Activated CD4-positive, alpha-beta T cell treated with anti-CD3 and anti-CD28 coated beads, Interleukin-2, amount 10 ng/mL, durations not matched to agents 7 days and 5 days (primary cell): ENCODE measurements at places on chromosomes 4 and X.

GRCh38 chr4:24002330-24002966, 112.6 kb upstream of the PPARGC1A start:
- no peak for DNase-seq

- DNase-seq = no peak
These were observed 145.4 kb upstream of the CPEB2 start for GRCh38 chr4:14856934-14857235.

DNA sequence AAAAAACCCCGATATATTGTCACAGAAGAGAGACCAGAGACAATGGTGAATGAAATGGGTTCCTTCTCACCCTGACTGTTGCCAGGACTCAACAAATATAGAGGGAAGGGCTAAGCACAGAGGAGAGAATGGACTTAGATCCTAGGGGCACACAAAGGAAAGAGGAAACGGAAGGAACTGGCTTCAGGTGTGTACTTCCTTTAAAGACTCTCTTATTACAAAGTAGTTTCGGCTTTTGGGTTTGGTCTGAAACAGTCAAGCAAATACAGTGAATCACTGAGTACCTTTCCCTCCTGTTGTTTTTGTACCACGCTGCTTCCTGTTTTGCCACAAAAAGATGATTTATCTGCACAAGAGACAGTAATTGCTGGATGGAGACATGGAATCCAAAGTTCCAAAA, 46.1 kb upstream of the S100G start:
- no peak for DNase-seq

DNA sequence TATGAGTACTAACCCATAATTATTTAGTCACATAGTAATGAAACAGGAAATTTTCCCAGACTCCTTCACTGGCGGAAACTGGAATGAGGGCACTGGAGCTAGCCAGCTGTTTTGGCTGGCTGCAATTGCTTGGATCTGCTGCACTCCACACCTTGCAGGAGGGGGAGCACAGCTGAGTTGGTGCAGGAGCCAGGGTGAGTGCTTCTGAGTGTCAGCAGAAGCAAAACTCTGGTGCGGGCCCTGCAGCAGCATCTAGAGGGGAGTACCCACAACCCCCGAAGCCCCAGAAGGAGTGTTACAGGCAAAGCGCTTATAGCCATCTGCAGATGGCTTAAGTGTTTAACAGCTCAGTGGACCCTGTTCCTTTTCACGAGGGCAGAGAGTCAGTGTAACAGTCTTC, 96.1 kb downstream of the RPA4 start:
- no peak for DNase-seq

DNA sequence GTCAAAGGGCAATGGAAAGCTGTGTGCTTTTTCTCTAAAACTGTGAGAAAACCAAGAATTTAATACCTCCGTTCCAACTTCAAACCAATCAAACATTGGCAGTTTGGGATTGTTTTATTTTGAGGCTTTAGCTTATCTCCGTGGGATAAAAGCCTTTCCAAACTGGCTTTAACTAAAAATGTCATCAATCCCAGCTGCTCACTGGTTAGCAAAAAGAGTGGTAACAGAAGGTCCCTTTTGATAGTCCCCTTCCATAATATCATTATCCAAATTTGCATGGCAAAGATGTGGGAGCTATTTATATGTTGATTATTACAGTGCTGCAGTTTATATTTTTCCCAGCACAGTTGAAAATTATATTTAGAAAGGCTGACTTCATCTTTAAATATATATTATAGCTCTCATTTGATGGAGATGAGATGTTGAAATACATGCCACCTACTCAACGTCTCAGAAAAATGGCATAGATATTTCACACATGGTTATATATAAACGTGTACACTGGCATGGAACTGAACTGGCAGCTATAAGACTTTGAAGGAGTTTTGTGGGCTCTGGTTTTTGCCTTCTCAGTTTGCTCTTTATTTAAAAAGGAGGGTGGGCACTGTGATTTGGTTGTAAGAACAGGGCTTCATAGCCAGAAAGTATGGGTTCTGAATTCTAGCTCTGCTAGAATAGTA, 707.1 kb upstream of the SLIT2 start:
- no peak for DNase-seq

DNA sequence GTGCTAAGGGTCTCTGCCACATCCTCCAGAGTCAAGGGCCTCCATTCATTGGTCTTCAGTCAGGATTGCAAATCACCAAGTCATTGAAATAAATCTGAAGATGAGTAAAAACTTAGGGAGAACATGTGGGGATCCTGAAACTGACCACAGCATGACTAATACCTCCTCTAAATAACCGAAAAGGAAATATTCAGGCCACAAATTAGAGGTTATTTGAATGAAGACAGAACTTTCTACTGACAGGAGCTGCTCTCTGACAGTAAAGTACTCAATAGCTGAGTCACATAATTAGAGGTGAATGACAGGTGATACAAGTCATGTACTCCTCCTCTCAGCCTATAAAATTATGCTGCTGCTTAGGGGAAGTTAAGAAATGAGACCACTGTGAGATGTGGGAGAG, 240.2 kb upstream of the F9 start:
- DNase-seq = no peak

GRCh38 chrX:56313308-56313707, 81.2 kb downstream of the KLF8 start:
- DNase-seq = no peak

DNA sequence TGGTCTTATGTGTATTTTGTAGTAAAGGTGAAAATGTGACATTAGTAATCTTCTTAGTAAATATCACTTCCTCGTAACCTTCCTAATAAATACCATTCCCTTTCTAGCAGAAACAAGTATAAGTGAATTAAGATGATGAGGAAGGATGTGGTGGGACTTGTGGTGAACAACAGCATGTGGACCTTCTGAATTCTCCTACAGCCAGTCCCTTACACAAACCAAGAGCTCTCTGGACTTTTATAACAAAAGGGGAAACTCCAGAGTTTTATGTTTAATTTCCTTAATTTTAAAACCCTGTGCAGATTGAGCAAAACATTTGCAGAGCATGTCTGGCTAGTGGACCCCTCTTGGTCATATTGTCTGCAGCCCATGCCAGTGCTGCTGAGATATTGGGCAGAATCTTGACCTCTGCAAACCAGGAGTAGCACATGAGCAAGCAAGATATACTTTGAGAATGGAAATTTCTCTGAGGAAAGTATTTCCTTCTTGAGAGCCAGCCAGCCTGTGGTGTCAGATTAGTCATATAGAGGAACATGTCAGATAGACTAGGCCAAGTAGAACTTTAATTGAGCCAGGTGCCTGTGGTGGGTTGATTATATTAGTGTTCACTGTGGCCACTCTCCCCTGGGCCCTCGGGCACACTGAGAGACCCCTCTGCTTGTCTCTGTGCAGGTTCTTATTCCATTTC, 328.2 kb downstream of the DKK2 start:
- no peak for DNase-seq

GRCh38 chr4:104490770-104491480, 3.8 kb downstream of the CXXC4 start:
- DNase-seq = peak; percentile 18

DNA sequence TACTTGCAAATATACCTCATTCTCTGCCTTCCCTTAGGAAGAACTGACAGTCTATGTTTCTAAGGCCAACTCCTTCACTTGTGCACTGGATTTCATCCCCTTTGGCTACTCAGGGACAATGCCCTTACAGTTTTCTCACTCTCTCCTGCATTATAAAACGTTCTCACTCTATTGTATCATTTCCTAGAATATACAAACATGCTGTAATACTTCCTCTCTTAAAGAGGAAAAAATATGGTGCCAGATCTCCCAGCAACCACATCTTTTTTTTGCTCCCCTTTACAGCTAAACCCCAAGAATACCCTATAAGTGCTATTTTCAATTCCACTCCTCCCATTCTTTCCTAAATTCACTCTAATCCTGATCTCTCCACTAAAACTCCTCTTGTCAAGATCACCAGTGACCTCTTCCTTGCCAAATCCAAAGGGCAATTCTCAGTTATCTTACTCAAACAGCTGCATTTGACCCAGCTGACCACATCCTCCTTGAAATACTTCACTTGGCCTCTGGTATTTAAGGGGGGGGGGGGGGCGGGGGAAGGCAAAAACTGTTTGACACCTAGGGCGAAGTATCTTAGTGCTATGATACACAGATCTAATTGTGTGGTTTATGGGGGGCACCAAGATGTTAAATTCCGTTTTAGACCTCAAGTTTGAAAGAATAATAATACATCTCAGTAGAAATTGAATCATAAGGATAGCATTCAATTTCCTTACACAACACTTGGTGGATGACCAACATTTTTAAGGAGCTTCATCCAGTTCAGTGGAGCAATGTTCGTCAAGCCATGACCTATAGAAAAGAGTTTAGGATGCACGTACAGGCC, 1.6 kb downstream of the RCHY1 start:
- DNase-seq = no peak

GRCh38 chrX:12330841-12331240, 192.6 kb downstream of the FRMPD4 start:
- no peak for DNase-seq

- no peak for DNase-seq
These were observed 38.7 kb downstream of the HNRNPD start for GRCh38 chr4:82335043-82335442.

DNA sequence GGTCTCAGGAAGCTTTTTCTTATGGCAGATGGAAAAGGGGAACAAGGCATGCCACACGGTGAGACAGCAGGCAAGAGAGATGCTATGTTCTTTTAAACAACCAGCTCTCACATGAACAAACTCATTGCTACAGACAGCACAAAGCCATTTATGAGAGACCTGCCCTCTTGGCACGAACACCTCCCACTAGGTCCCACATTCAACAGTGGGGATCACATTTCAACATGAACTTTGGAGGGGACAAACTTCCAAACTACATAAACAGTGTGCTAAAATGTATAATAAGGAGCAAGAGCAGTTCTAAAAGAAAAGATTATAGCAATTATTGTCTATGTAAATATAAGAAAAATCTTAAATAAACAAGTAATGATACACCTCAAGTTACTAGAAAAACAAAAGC, 391.8 kb upstream of the CPXCR1 start:
- no peak for DNase-seq

- DNase-seq = no peak
These were observed 38.7 kb downstream of the SLC4A4 start for GRCh38 chr4:71377561-71377960.

DNA sequence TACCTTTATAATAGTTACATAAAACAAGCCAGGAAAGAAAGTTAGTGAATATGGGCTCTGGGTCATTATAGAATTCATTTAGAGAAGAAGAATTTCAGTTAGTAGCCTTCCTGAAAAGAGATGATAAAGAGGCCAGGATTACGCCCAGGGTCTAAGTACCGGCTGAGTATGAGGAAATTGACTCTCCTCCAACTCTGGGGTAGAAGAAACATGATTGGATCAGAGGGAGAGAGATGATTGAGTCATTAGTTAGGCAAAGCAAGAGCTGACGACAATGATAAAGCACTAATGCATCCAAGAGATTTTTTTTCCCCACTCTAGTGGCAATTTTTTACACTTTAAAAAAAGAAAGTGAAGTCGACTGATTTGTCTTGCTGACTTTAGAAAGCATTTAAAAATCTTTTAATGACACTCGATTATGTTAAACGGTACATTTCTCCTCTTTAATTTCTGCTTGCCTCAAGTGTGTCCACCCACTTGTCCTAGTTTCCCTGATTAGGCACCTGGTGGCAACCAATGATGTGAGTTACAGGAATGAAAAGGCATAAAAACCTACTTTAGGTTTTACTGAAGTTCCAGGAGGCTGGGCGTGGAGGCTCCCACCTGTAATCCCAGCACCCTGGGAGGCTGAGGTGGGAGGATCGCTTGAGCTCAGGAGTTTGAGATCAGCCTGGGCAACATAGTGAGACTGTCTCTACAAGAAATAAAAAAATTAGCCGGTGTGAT, 37.3 kb upstream of the IGFBP7 start:
- DNase-seq = no peak
